SK-N-DZ (cell line): ENCODE measurements at places on chromosomes 1 and 21.

DNA sequence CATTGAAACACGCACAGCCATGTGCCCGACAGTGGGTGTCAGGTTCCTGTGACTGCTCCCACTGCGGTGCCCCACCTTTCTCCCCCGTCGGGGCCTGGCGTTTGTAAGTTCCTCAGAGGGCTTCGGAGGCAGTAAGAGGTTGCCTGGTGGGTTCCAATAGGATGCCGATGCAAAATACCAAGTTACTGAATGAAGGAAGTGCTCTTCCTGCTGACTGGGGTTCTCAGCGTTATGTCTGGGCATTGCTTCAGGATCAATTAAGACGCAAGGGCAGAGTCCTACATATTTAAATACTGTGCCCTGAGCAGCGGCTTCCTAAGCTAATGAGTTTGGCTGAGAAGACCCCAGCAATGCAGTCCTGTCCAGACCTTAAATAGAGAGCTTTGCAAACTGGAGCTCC, 28.9 kb upstream of the DNAJC11 start:
- no peak for DNase-seq

GRCh38 chr21:34890724-34891612, 158.1 kb downstream of the RUNX1 start:
- no peak for DNase-seq

DNA sequence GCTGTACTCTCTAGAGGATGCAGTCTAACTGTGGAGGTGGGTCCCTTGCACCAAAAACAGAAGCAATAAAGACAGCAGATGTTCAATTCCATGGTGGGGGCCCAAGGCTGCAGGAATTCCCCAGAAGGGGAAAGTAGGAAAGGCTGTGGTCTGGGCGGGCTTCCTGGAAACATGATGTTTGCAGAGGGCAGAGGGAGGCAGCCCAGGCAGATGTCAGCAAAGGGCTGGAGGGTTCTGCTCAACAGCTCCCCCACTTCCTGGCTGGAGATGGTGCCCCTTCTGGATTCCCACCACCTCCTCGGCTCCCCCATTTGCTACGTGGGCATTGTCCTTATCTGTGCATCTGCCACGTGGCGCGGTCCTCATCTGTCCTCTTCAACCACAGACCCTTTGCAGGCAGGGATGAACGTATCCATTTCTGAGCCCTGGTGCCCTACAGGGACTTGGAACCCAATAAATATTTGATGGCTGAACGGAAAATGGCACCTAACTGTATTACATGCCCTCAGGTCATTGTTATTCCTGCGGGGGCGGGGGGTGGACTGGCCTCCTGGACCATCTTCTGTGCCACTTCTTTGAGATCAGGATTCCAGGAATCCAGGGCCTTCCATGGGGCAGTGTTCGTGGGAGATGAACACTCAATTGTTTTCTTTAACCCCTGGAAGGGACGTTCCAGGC, 8.4 kb upstream of the GUCA2B start:
- no peak for DNase-seq

DNA sequence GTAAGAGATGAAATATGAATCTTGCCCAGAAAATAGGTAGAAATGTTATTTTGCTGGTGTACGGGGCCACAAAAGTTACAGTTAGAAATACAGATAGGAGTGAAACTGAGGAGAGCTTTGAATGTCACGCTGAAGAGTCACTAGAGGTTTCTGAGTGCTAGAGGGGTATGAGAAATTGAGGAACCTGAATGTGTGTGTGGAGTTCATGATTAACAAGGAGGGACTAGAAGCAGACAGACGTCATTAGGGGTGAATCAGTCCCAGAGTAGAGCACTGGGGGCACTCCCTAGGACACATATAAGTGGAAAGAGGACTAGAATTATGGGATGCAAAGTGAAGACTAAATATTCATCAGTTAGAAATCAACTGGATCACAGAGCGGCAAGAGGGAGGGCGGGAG, 188.9 kb upstream of the MAP1LC3C start:
- DNase-seq, result no peak

- no peak for DNase-seq
These were observed 12.9 kb downstream of the KCNE1 start for GRCh38 chr21:34499116-34499515.

DNA sequence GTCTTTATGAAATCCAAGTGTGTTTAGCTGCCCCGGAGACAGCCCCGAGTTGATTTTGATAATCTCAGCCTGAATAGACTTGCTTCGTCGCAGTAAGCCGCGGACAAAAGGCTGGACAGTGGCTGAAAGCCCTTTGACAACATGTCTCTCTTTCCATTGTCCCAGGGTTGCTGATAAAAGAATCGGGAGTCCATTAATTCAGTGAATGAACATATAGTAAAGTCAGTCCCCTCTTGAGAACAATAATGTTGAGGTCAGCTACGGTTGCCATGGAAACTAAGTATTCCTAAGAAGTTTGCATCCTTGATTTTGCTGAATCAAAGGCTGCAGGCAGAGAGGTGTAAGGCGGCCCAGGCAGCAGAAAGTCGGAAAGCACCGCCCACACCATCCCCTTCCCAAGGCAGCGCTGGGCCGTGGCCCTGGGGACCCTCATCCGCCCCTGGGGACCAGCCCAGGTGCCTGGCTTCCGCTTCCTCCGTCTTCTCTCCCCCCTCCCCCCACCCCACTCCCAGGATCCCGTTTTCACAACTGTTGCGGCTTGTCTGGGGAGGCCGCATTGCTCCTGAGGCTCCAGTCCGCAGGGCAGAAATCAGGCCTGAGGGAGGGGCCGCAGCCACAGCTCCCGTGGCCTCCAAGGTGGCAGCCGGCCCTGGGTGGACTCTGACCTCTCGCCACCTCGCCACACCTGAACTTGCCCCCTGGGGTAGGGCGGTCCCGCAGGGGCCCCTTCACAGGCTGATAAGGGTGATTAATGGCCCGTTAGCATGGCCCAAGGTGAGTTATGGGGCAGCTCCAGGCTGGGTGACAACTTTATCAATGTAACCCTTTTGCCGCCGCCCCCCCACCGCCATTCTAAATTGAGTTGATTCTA, 180.9 kb downstream of the PRDM16 start:
- no peak for DNase-seq

DNA sequence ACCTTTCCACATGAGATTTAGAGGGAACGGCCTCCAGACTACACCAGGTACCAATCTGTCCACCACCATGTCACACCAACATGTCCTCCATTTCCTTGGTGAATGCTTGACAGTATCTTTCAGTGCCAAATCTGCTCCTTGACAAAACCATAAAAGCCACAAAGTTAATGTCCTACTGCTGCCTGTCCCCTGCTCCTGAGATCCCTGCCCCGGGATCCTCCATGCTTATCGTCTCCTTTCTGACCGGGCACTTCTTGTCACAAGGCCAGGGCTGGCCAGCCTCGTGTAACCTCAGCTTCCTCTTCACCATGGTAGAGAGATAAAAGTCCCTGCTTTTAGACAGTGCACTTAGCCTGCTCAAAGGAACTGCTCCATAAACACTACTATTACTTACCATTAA, 136.2 kb downstream of the NAV1 start:
- DNase-seq, result no peak
